ENCODE measurements at places on chromosomes 7 and 10.

DNA sequence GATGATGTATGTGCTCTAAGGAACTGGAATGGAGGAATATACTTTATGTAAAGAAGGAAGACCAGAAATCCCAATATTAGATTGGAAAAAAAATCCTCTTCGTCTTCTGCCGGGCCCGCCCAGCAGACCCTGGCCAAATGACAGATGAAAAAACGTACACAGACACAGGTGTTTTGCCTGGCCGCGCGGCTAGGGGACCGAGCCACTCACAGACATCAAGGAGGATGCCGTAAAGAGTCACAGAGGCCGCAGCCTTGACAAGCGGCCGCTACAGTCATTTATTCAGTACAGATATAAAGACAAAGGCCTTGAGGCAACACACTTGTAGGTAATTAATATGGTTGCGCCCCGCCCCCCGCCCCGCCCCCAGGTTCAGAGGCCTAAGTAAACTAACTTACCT lies 594.1 kb downstream of the GRM8 start:
- no peak for DNase-seq

GRCh38 chr7:27950123-27950522 lies 210.2 kb downstream of the TAX1BP1 start:
- no peak for DNase-seq

DNA sequence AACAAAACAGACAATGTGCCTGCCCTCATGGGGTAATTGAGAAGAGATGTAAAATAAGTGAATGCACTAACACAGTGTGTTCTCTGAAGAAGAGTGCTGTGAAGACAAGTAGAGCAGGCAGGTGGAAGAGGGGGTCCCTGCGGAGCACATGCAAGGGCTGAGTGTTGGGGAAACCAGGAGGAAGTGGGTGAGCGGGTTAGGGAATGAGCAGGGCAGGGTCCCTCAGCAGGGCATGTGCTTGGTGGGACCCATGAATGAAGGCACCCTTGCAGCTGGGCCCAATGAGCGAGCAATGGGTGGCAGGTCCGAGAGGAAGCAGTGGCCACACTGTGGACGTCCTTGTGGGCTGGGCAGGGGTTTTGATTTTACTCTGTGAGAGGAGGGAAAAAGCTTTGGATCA lies 376.6 kb upstream of the COBL start:
- DNase-seq, result no peak

- no peak for DNase-seq
Measured at GRCh38 chr7:127186686-127187085, 66.1 kb downstream of the GRM8 start.

DNA sequence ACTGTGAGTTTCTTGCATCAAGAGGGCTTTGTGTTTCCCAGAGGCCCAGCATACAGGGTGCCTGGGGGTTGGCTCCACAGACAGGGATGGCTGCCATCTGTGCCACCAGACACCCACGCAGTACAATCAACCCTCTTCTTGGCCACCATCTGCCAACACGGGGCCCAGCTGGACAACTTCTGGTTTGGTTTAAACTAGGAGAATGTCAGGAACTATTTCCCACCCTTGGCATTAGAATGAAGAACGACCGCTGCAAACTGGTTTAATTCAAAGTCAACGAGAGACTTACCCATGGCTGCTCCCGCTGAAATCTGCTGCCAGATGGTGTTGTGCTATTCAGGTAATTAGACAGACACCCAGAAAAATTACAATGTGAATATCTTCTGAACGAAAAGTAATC lies 27.8 kb downstream of the NMT2 start:
- DNase-seq, result no peak

DNA sequence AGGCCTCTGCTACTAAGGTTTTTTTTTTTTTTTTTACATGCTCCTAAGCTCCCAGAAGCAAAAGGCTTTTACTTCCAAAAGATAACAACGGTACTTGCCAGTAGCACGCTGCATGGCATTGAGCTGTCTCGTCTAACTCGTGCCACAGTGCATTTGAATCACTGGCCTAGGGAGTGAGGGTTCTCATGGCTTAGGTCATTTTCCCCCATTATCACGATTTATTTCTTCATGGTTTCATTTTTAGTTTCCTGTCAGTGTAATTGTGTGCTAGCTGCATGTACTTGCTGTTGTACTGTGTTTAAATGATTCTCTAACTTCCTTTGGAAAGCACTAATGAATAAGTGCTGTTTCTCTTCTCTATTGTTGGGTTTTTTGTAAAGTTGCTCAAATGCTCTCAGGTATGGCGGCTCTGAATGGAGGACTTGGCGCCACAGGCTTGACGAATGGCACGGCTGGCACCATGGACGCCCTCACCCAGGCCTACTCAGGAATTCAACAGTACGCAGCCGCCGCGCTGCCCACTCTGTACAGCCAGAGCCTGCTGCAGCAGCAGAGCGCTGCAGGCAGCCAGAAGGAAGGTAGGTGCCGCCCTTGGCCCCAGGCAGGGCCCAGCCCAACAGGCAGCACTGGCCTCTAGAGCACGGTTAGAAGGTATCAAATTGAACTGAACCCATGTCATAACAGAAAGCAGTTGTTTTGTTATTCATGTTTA lies 290.5 kb downstream of the USP6NL start:
- no peak for DNase-seq

DNA sequence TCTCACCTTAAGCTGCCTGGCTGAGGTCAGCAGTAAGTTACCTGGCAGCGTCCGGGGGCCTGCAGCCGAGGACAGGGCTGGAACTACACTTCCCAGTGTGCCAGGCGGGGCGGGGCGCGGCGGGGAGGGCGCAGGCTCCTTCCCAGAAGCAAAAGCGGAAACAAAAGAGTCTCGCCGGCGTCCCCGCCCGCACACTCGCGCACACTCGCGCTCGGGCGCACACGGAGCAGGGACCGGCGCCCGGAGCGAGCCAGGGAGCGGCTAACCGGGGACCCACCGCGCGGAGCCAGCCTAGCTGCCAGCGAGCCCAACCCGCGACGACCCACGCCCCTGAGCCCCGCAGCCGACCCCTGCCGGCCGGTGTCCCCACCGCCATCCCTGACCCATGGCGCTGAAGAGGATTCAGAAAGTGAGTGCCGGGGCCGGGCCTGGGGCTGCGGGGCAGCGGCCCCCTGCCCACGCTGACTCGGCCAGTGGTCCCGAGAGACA lies at the start of gene UBE2D1:
Gene UBE2D1, plus strand, starts transcription at position 190 of the 489 bp plus-strand sequence. Its CDS starts 196 bp downstream, at position 386.
- peak; percentile 92 for DNase-seq

GRCh38 chr7:135975166-135975565 lies 2.0 kb downstream of the MTPN start:
- no peak for DNase-seq

Data from T47D (cell line).